Thoracic aorta endothelial cell (primary cell): ENCODE measurements at places on chromosomes 7 and 10. TPM values are rescaled to one million over a fixed set of nuclear protein-coding genes. Genes with fewer than 3 reads are reported as not detected.

Gene RARRES2
- total RNA-seq = not detected in 2 replicates

Gene STEAP1
- 62.9 and 70.6 TPM in 2 replicates for total RNA-seq

Gene CDK14
- total RNA-seq = 26.6 and 31.5 TPM in 2 replicates

Gene UCN3
- not detected in 2 replicates for total RNA-seq

Gene XRCC2
- total RNA-seq = 12.5 and 17.3 TPM in 2 replicates
